Stimulated activated CD4-positive, alpha-beta T cell treated with anti-CD3 and anti-CD28 coated beads, Interleukin-15, amount 100 ng/mL, for 24 hours (primary cell): ENCODE measurements at places on chromosomes 3 and 15.

DNA sequence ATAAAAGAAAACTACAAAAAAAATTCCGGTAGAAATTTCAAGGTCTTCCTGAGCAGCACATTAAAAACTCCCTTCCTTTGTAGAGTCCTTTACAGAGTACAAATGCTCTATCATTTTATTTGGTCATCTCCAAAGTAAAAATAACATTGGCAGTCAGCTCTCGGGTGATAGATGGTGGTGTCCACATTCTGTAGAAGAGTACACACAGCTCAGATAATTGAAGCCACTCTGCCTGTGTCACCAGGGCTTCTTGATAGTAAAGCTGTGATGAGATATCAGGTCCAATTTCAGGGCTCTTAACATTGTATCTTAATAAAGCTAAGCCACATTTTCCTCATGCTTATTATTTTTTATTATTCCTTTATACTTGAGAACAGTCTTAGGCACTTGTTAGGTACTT lies 371.6 kb downstream of the TAFA4 start:
- no peak for DNase-seq

GRCh38 chr3:81718311-81718710 lies 43.1 kb downstream of the GBE1 start:
- no peak for DNase-seq

- no peak for DNase-seq
Measured at GRCh38 chr3:55735976-55736375, 248.9 kb upstream of the WNT5A start.

DNA sequence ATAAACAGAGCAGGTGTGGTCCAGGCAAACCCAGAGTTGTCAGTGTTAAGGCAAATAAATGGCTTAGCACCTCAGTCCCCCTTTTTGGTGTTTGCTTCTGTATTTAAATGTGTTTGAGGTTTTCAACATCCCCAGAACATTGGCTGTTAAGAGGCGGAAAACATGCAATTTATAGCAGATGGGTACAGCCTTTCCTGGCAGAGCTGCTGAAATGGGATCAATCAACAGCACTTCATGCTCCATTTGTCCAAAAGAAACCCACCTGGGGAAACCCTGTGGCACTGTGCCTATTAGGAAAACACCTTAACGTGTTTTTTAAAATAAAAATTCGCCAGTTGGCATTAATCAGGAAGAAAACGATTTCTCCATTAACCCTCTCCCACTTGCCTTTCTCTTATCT lies 135.4 kb downstream of the MCTP2 start:
- no peak for DNase-seq

DNA sequence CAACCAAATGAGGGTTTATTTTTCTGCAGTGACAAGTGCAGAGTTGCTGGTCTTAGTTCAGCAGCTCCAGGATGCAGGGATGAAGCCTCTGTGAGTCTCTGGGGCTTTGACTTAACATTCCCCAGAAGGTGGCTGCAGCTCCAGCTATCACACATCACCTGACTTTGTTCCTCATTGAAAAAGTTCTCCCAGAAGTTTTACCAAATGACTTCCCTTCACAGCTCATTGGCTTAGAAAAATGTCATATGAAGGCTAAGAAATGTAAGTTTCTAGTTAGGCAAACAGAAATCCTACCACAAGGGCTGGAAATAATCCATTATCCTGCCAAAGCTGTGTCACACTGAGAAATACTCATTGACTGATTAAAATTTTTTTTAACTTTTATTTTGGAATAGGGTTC lies 184.9 kb downstream of the MINAR1 start:
- DNase-seq = no peak

- no peak for DNase-seq
Measured at GRCh38 chr15:50968353-50968752, 59.9 kb downstream of the AP4E1 start.

DNA sequence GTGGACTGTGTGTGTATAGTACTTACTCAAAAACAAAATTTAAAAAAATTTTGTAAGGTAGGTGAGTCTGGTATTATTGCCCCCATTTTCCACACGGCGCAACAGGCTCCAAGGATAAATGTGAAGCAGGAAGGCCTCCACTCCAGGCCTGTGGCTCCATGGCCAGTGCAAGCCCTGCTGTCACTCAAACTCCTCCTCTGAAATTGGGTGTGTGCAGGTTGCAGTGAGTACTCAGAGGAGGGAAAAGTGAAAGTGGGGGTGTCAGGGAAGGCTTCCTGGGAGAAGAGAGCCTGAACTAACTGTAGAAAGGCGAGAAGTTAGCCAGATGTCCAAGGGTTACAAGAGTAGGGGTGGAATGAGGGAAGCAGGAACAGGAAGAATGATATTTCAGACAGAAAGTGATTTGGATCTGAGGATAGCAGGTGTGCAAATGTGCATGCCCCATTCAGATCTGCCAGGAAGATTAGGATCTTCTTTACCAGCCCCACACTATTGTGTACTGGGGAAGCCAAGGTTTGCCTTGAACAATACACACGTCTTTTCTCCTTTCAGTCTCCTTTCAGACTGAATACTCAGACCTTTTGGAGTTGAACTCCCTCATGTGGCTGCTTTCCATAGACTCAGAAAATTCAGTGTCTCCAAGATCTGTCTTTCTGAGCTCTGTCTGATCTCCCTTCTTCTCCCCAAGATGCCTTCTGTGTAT lies 48.7 kb upstream of the RYK start:
- DNase-seq = no peak
